SK-N-MC (cell line): ENCODE measurements at places on chromosomes 3 and 15.

- DNase-seq, result no peak
Measured at GRCh38 chr3:174125267-174125824, 727.8 kb downstream of the NLGN1 start.

GRCh38 chr15:41735046-41735445 is 39.2 kb upstream of the MAPKBP1 start:
- DNase-seq, result no peak

DNA sequence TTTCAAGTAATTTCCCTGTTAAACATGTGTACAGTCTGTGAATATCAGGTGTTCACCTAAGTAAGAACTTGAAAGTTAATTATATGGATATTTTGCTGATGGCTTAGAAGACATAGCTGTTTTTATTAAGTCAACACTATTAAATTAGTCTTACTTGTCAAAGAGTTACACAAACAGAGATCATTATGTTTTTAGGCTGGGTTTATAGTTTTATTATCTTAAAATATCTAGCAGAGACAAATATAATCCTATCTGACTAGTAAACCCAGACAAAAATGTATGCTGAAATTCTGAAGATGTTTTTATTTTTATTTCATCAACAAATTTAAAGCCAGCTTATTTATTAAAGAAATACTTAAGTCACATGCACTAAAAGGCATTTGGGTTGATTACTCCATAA is 51.2 kb upstream of the CCK start:
- no peak for DNase-seq

GRCh38 chr15:98711810-98712209 is 63.5 kb downstream of the IGF1R start:
- DNase-seq, result no peak

- DNase-seq, result no peak
Measured at GRCh38 chr3:78738833-78739232, 1029.0 kb downstream of the ROBO1 start.

DNA sequence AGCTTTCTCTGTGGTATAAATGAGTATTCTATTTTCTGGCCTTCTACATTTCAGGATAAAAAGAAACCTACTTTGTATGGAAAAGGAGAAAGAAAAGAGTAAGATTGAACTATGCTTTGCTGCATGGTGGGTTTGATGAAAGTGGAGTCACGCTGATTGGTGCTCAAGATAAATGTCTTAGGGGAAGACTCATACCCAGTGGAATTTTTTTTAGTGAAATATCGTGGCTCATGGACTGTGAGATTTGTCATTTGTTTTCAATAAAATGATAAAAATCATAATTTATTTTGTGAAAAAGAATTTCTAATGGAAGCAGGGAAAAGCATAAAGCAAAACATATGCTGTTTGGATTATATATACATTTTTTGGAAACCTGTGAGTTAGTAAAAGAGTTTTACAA is 292.5 kb downstream of the ZPLD1 start:
- no peak for DNase-seq
